ENCODE measurements at places on chromosomes 11 and 22. TPM values are rescaled to one million over a fixed set of nuclear protein-coding genes. Genes with fewer than 3 reads are reported as not detected.
A peak's percentile ranks its signal among the peaks of the same experiment; 100 is the strongest.

DNA sequence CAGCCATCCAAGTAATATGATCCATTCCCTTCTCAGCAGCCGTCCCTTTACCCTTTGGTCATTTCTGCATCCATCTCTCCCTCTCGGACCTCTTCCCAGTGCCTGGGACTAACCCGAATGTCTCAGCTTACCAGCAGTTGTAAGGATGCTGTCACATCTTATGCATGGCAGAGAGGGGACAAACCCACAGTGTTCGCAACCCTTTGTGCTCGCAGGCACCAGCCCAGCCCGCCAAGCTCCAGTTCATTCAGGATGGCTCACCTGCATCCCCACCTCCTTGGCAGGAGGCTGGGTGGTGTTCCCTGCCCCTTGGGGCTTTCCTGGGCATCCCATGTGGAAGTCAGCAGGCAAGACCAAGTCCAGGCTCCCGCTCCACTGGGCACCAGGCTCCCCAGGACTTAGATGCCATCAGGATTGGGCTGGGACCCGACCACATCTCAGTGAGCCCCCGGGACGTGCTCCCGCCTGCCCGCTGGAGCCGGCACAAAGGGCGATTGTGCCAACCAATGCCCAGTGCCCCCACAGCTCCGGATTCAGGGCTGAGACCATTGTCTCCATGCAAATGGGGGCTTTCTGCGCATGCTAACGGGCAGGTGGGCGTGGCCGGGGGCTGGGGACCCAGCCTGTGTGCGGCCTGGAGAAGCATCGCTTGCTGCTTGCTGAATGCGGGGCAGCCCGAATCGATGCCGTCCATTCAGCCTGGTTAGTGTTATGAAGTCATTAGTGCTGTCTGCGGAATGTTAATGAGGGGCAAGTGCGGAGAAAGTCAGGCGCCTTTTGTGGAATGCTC lies 108.6 kb downstream of the KCNQ1OT1 start:
- DNase-seq: no peak

DNA sequence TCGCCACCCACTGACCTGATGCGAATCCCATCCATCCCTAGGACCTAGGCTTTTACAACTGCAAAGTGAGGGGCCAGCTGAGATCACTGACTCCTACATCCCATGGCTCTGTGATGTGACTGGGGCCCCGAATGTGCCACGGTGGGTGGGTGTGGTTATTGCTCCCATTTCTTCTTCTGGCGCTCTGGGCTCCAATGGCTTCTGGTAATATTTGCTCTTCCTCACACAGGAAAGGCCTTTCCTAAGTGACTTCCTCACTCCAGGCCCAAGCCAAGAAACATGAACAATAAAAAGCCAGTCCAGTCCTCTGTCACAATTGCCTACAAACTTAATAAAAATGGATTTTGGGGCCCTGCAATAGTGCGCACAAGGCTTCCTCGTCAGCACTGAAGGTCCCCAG lies 78.1 kb downstream of the GALNT18 start:
- no peak for DNase-seq

DNA sequence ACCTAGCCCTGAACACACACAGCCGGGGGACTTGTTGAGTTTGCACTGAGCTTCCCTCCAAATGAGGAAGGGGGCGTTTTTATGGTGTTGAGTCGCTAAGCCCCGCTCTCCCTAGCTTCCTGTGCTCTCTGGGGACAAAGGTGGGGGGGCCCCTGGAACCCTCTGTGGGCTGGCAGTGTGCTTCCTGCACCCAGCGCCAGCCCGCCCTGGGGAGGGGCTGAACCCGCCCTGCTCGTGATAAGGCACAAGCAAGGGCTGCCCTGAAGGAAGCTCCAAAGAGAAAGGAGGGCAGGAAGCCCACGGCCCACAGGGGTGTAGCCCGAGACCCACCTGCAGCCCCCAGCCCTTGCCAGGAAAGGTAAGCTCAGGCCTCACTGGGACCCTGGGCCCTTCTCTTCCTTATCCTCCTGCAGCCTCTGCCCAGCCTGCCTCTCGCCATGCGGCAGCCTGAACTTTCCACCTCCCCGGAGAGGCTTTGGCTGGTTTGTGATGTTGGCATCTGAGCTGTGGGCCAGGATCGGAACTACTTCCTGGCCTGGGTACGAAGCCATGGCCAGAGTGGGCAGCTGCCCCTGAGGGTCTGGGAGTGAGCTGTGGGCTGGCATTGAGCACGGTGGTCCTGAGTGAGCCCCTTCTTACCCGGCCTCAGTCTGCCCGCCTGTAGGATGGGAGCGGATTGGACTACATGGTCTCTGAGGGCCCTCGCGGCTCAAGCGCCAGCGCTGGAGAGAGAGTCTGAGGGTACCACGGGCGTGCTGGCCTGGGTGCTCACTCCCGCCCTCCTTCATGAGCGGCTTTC lies at the start of gene FERMT3:
Gene FERMT3, plus strand, starts transcription at position 265 of the 799 bp plus-strand sequence. CDS start 644 bp downstream, outside the sequence.
- no peak for DNase-seq

GRCh38 chr22:45722006-45722405 lies 50.4 kb downstream of the ATXN10 start:
- DNase-seq: no peak

GRCh38 chr11:19729141-19729540 lies 16.5 kb downstream of the NAV2 start:
- DNase-seq: no peak

- DNase-seq: no peak
Measured at GRCh38 chr11:110065189-110065588, 28.0 kb upstream of the ZC3H12C start.

GRCh38 chr11:126918556-126918955 lies 82.0 kb downstream of the KIRREL3 start:
- no peak for DNase-seq

- no peak for DNase-seq
Measured at GRCh38 chr11:82830746-82831145, 69.5 kb downstream of the PRCP start.

- DNase-seq: no peak
Measured at GRCh38 chr11:21893565-21893867, 299.4 kb upstream of the ANO5 start.

DNA sequence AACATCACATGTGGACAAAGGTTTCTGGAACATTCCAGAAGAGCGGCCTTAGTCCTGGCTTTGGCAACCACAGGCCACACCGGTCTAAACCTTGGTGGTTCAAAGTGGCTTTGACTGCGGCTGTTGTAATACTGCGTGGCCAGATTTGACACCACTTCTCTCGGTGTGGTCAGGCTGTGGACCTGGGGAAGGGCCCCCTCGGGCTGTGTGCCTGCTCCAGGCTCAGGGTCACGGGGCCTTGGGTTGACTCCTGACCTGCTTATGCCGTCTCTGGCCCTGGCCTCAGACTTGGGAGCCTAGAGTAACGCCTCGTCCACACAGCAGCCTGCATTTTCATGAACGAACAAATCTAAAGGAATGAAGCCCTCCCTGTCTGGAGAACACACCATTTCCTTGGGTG lies 118.0 kb downstream of the PHF21B start:
- DNase-seq: no peak

DNA sequence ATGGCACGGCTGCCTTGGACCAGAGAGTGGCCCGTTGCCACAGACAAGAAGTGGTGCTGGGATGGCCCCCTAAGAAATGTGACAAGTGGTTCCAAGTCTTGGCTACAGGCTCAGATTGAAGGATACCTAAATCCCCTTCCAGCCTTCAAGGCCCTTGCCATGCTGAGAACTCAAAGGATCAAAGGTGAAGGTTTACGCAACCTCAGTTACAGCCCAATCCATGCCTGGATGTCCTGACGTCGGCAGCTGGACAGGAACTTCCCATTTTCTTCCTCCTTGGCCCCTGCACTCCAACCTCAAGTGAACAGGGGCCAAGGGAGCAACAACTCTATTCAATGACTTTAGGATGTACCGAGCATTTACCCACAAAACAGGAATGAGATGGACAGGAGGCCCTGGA lies 95.4 kb downstream of the DHCR7 start:
- no peak for DNase-seq

GRCh38 chr11:6943131-6943530 lies 16.9 kb downstream of the ZNF215 start:
- DNase-seq: no peak

DNA sequence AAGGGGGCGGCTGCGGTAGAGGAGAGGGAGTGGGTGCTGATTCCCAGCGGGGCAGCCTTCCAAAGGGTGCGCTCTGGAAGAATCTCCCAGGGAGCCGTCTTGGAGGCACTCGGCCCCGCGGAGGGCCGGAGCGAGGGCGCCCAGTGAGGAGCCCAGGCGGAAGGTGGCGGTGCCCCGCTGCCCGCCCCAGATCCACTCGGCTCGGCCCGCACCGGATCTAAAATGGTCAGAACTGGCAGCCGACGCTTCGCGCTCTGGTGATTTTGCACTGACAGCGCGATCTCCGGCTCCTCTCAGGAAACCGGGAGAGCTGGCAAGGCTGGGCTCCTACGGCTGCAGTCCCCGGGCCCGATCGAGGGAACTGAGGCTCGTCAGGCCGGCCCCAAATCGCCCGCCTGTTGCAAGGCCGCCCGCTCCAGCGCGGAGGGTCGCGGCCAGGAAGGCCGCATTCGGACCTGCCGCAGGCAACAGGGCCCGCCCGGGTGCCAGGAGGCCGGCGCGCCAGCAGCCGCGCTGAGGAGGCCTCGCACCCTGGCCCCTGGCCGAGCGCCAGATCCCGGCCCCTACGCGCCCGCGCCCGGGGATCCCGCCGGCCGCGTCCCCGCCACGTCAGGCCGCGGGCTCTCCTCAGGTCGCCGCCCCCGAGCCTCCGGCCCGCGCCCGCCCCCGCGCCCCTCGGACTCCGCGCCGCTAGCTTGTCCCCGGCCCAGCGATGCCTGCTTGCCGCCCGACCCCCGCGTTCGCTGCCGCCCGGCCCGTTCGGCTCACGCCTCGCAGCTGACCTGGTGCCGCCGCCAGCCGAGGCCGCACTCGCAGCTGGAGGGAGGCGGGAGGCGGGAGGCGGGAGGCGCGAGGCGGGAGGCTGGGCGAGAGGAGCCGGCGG lies at the start of gene KLHL22:
Gene KLHL22, minus strand, starts transcription at position 818 of the 883 bp plus-strand sequence. CDS start 6,584 bp downstream, outside the sequence.
- DNase-seq: no peak

- DNase-seq: peak; percentile 22
Measured at GRCh38 chr11:9461760-9462134, 935 bp downstream of the ZNF143 start.

DNA sequence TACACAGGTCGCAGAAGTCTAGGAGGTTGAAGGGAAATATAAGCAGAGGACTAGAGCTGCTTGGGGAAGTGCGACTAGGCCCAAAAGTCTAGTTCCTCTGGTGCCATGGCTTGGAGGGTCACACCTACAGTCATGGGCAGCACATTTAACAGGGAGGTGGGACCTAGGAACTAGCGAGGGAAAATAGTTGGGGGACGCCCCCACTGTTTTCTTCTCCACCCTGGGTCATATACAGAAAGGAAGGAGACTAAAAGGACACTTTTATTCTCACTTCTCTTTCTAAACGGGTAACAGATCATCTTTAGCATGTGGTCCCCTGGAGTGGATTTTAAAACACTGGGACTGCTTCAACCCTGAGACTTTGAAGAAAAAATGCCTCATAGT lies 16.6 kb downstream of the APIP start:
- DNase-seq: no peak

DNA sequence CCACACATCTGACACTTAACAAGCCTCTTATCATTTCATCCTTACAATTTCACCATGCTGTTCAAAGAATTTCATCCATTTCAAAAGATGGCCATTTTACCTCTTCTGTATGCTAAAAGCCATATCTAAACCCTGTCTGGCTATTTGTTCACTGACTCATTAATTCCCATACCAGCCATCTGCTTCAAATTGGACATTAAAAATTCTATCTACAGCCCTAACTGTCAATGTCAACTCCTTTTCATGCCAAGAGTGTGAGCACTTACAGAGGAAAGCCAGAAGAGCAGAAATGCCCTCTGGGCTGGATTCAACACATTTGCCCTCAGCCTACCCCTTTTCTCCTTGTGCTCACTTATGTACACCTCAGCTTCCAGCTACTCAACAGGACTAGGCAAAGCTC lies 59.2 kb downstream of the SYTL2 start:
- no peak for DNase-seq

- peak; percentile 34 for DNase-seq
Measured at GRCh38 chr22:17159504-17159951, 451 bp upstream of the HDHD5 start.

Gene SLC29A2
- 0.63 TPM for total RNA-seq

Gene OR52A1
- not detected for total RNA-seq

Gene FGF19
- 0.13 TPM for total RNA-seq
